ENCODE measurements at places on chromosomes 1 and 21. TPM values are rescaled to one million over a fixed set of nuclear protein-coding genes. Genes with fewer than 3 reads are reported as not detected.
A peak's percentile ranks its signal among the peaks of the same experiment; 100 is the strongest.

GRCh38 chr1:169288011-169288414 lies 79.6 kb downstream of the NME7 start:
- DNase-seq = no peak
- no peak overlapping the region for H3K27ac ChIP-seq
- H3K27me3 ChIP-seq = no peaks in the 10 kb centered on the region
- no peaks in the 10 kb centered on the region for H3K4me1 ChIP-seq
- H3K4me3 ChIP-seq = no peak overlapping the region
- H3K36me3 ChIP-seq = peaks cover 14% of the 10 kb centered on the region

VASH2 gene
- total RNA-seq = 0.07 TPM

IGFN1 gene
- total RNA-seq = not detected

GRCh38 chr1:53643881-53644390 lies 95.0 kb downstream of the GLIS1 start:
- peaks cover 2% of the 10 kb centered on the region for H3K4me1 ChIP-seq
- no peak overlapping the region for H3K27ac ChIP-seq
- DNase-seq = no peak
- H3K36me3 ChIP-seq = peaks cover 3% of the 10 kb centered on the region
- H3K4me3 ChIP-seq = no peak overlapping the region
- peaks cover 56% of the 10 kb centered on the region for H3K27me3 ChIP-seq

RUNX3 gene
- 243 TPM for total RNA-seq

DNA sequence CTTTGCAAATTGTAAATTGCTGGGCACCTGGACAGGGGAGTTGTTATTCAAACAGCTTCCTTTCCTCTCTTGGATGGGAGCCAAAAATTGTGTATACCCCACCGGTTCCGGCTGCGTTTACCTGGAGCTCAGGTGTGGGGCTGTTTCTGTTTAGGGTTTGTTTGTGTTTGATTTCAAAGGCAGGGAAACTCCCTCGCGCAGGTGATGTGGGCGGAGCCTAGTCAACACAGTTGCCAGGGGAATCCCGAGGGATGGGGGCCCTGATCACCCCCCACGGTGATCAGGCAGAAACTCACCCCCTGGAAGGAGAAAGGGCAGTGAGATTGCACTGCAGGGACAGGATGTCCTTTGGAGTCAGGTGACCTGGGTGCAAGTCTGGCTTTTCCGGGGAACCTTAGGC lies 28.3 kb downstream of the CDCP2 start:
- no peak overlapping the region for H3K4me3 ChIP-seq
- H3K27ac ChIP-seq = no peak overlapping the region
- peaks cover 5% of the 10 kb centered on the region for H3K4me1 ChIP-seq
- peaks cover 3% of the 10 kb centered on the region for H3K36me3 ChIP-seq

DNA sequence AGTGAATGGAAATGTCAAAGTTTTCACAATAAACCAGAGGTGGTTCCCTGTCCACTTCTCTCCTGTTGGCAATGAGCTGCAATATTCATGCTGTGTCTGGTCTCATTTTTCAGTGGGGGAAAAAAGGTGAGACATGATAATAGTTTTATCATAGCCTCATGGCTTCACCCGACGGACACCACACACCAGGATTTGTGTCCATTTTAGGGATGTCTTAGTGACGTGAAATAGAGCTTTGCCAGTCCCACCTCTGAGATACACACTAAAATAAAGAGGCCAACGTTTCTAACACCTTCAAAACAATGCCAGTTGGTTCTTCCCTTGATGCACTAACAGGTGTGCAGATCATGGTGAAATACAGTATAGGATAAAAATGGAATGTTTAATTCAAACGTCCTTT lies 91.5 kb upstream of the TLR5 start:
- H3K27ac ChIP-seq = peak overlapping the region; percentile 94
- no peaks in the 10 kb centered on the region for H3K27me3 ChIP-seq
- no peak overlapping the region for H3K4me3 ChIP-seq
- DNase-seq = no peak
- H3K4me1 ChIP-seq = peaks cover 34% of the 10 kb centered on the region

BACE2 gene
- total RNA-seq = 1.4 TPM

TRPM2 gene
- 26.1 TPM for total RNA-seq

DNA sequence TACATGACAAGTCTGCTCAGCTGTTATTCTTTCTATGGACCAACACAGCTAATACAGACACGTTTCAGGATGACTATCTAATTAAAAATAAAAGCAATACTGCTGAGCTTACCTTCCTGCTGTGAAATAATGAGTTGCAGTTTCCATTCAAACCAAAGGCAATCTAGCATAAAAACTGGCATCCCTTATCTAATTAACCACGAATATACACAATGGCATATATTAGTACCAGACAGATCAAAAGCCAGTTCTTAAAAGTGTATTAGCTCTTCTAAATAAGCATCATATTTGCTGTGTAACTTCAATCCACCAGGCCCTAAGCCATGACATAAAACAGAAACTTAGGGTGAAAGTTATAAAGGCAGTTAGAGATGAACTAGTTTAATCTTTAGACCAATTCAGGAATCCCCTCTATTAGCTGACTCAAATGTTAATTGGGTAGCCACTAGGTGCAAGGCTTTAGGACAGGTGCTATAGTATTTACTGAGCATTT lies 20.6 kb downstream of the TESK2 start:
- no peak overlapping the region for H3K4me3 ChIP-seq
- no peaks in the 10 kb centered on the region for H3K27me3 ChIP-seq
- no peaks in the 10 kb centered on the region for H3K36me3 ChIP-seq
- DNase-seq = no peak
- H3K4me1 ChIP-seq = peaks cover 3% of the 10 kb centered on the region

GRCh38 chr1:41783189-41783639 lies 135.5 kb downstream of the HIVEP3 start:
- H3K4me3 ChIP-seq = no peak overlapping the region
- peaks cover 2% of the 10 kb centered on the region for H3K36me3 ChIP-seq
- H3K27ac ChIP-seq = no peak overlapping the region
- no peak for DNase-seq
- peaks cover 13% of the 10 kb centered on the region for H3K4me1 ChIP-seq
- no peaks in the 10 kb centered on the region for H3K27me3 ChIP-seq

DNA sequence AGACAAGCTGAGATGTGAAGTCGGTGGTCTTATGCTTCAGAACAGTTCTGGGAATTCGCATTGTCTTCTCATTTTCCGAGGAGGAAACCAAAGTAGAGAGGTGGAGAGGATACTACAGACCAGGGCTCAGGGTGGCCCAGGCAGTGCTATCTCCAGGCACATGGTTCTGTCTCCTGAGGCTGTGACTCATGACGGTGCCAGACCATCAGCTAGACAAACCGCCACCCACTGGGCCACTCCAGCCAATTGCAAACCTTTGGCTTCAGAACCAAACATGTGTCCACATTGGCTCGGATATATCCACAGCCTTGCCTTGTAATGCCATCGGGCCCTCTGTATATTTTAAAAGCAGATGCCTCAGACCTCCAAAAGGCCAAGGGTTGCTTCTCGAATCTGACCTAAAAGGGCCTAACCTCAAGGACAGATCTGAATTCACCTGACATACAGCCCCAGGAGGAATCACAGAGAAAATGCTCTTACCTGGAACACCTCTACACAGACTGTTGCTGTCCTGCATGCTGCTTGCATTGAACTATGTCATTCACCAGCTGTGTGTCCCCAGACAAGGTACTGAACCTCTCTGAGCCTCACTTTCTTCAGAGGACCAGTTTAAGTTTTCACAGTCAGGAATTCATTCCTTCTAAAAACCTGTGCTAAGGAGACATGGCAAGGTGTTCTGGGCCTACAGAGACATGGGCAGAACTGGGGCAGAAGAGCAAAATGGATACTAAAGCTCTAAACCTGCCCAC lies 224.9 kb upstream of the JUN start:
- no peak overlapping the region for H3K4me3 ChIP-seq
- H3K36me3 ChIP-seq = no peaks in the 10 kb centered on the region
- no peak for DNase-seq
- peaks cover 15% of the 10 kb centered on the region for H3K4me1 ChIP-seq
- H3K27me3 ChIP-seq = peaks cover 26% of the 10 kb centered on the region

ESRRG gene
- total RNA-seq = not detected

DNA sequence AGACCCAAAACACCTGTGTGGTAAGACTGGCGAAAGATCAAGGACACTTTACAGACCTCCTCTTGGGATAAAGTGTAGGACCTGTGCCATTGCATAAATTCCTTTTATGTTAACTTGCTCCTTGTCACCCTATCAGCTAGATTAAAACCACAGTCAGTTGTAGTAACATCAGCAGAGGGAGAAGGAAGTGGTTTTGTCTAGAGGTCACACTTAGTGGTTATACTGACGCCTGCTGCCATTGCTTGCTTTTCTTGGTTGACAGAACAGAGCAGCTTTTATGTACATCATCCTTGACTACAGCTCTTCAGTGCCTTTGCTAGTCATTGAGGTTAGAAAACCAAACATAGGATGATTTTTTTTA lies 101.4 kb downstream of the PBX1 start:
- peaks cover 4% of the 10 kb centered on the region for H3K4me1 ChIP-seq
- no peaks in the 10 kb centered on the region for H3K27me3 ChIP-seq
- no peak overlapping the region for H3K27ac ChIP-seq
- no peak for DNase-seq
- H3K4me3 ChIP-seq = no peak overlapping the region
- H3K36me3 ChIP-seq = no peaks in the 10 kb centered on the region

CAMK2N1 gene
- 6.3 TPM for total RNA-seq

MSH4 gene
- total RNA-seq = 0.27 TPM

GRCh38 chr1:150552128-150552910 lies 3.1 kb downstream of the ADAMTSL4 start:
- no peak for DNase-seq
- peaks cover 13% of the 10 kb centered on the region for H3K4me1 ChIP-seq
- H3K36me3 ChIP-seq = no peaks in the 10 kb centered on the region
- H3K4me3 ChIP-seq = peak overlapping the region; percentile 77

- no peaks in the 10 kb centered on the region for H3K4me1 ChIP-seq
- peaks cover 22% of the 10 kb centered on the region for H3K27me3 ChIP-seq
- no peak for DNase-seq
- no peaks in the 10 kb centered on the region for H3K36me3 ChIP-seq
Measured at GRCh38 chr1:178311164-178311563, 185.6 kb downstream of the CLEC20A start.

RGS8 gene
- total RNA-seq = not detected

DNA sequence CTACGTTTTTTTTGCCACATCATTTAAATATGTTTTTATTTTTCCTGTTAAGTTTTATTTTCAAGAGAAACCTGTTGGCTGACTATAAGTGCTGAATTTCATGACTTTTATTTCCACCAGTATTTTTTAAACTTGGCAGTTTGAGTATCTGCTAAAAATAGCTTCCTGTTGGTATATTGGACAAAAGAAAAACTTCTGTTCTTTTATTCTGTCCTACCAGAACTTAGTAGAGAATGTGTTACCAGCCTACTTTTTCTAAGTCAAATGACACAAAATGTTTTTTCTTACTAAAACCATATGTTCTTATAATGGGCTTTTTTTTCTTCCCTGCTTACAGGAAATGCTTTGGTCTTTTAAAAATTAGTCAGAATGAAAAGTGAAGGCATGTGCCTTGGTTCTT lies 7.6 kb downstream of the DR1 start:
- no peaks in the 10 kb centered on the region for H3K27me3 ChIP-seq
- DNase-seq = no peak
- peaks cover 39% of the 10 kb centered on the region for H3K4me1 ChIP-seq
- H3K36me3 ChIP-seq = peaks cover 8% of the 10 kb centered on the region
- H3K4me3 ChIP-seq = no peak overlapping the region

DNA sequence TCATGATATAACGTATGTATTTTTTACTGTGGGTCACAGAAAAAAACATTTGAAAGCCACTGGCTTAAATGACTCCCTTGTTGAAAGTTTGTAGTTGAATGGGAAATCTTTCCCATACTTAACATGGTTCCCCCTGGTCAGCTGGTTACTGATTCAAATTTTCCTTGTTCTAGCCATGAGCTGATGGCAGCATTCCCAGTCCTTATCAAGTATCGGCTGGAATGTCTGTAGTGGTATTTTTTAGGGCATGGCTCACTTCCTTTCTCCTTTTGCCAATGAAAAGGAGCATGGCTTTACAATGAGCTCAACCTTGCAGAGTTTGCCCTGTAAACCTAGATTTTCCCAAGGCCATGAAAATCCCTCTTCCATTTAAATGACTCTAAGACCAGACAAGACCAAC lies 55.7 kb downstream of the GIPC2 start:
- no peak overlapping the region for H3K4me3 ChIP-seq
- DNase-seq = no peak
- peaks cover 2% of the 10 kb centered on the region for H3K36me3 ChIP-seq
- no peak overlapping the region for H3K27ac ChIP-seq
- peaks cover 34% of the 10 kb centered on the region for H3K27me3 ChIP-seq

SOX13 gene
- total RNA-seq = 6.3 TPM

FAM151A gene
- total RNA-seq = not detected

SPATA46 gene
- not detected for total RNA-seq

DNA sequence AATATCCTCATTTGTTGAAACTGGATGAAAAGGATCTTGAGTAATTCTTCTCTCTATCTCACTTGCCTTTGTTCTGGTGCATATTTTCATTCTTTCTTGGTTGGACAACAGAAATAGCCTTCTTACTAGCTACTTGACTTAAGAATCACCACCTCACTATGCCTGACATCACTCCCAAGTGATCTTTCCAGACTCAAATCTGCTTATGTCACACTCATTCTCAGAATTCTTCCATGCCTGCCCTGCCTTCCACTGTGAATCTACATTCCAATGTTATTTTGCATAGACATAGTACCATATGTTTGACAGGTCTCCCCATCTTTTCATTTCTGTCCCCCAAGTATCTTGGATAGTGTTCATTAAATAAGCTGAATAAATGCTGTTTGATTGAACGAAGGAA lies 78.5 kb upstream of the DPYD start:
- no peaks in the 10 kb centered on the region for H3K36me3 ChIP-seq
- H3K27me3 ChIP-seq = peaks cover 14% of the 10 kb centered on the region
- DNase-seq = no peak
- H3K4me1 ChIP-seq = no peaks in the 10 kb centered on the region
- H3K27ac ChIP-seq = no peak overlapping the region

DNA sequence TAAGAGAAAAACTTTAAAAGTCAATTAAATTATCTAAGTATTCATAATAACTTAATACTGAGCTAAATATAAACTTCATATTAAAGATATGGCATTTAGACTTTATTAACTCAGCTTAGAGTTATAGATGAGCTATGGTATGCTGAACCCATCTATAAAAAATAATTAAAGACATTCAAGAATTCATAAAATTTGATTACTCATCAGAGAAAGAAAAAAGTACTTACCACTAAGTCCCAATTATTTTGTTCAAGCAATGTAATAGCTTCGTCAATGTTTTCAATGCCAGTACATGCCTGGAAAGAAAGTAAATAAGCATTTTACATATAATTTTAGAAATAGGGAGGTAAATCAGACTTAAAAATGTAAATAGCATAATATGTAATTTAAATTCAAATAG lies 102.4 kb downstream of the FAF1 start:
- H3K27me3 ChIP-seq = no peaks in the 10 kb centered on the region
- no peak for DNase-seq
- H3K4me1 ChIP-seq = peaks cover 14% of the 10 kb centered on the region

DNA sequence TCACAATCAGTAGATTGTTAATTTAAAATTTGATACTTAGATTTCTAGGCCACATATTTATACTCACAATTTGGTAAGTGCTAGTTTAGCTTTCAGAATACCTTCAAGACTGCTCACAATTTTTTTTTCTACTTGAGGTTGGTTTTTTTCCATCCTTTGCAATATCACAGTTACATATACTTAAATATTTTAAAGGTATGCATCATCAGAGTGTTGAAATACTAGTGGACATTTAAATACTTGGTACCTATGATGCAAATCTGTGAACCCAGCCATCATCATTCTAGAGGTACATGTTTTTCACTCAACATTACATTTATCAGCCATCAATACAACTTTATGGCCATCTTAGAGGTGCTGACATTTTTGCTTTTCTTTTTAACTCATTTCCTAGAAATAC lies 6.2 kb upstream of the LRRC40 start:
- no peaks in the 10 kb centered on the region for H3K36me3 ChIP-seq
- H3K27ac ChIP-seq = no peak overlapping the region
- H3K4me3 ChIP-seq = no peak overlapping the region
- no peak for DNase-seq
- peaks cover 22% of the 10 kb centered on the region for H3K4me1 ChIP-seq

PHLDA3 gene
- 2.7 TPM for total RNA-seq

All from T-helper 17 cell (primary cell).